ENCODE measurements at places on chromosomes 5 and 9. TPM values are rescaled to one million over a fixed set of nuclear protein-coding genes. Genes with fewer than 3 reads are reported as not detected.

PPP3R2 gene
- not detected for total RNA-seq

ADGRV1 gene
- under 0.01 TPM for total RNA-seq

PLPP7 gene
- total RNA-seq, result 0.54 TPM

BARHL1 gene
- total RNA-seq, result not detected

IGIP gene
- 5.0 TPM for total RNA-seq

CDH9 gene
- total RNA-seq, result not detected

RELL2 gene
- 2.2 TPM for total RNA-seq

SLIT3 gene
- 0.18 TPM for total RNA-seq

RAB3C gene
- not detected for total RNA-seq

CNTNAP3B gene
- total RNA-seq, result 2.2 TPM

PCDHGA8 gene
- total RNA-seq, result 2.2 TPM

SH2D3C gene
- 0.28 TPM for total RNA-seq

- no peak for DNase-seq
Measured at GRCh38 chr5:58274191-58274590, 185.7 kb downstream of the PLK2 start.

- no peak for DNase-seq
Measured at GRCh38 chr5:179251276-179251969, 93.8 kb downstream of the ADAMTS2 start.

DNA sequence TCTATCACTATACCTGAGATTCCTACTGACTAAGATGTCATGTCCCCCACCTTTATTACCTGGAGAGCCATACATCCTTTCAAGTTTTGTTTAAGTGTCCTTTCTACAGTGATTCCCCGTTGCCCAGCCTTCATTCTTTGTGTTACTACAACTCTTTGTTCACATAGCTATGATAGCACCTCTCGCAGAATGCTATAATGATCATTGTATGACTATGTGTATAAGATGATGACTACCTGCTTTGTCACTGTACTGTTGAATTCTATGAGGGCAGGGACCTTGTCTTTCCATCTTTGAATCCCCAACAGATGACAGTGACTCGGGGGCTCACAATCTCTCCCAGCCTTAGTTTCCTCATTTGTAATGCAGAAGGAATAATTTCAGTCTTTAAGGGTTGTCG, 361.2 kb downstream of the NPR3 start:
- DNase-seq, result no peak

DNA sequence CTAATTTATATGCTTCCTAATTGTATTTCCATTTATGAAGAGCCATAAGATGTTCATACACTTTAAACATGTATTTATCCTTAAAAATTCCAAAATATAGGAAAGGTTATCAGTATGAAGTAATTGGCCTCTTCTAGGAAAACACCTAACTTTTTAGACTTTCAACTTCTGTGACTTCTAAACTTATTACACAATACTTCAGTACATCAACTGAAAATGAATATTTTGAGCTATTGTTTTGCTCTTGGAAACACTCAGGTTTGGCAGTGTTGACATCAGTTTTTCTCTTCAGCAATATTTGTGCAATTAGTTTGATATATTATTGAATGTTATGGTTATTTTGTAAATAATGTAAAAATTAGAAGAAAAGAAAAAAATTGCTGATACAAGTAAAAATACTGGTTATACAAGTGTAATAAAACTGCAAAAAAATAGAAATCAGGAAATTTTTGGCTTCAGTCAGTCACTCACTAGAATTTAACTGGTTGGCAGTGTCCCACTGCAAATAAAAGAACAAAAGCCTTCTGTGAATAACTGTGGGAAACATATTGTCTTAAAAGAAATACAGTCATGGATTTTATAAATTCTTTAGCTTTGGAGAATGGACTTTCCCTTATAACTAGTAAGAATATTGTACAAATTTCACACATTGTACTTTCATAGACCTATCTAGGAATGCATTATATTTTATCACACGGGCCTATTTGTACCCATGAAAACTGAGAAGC, 635.9 kb downstream of the TLE1 start:
- no peak for DNase-seq

DNA sequence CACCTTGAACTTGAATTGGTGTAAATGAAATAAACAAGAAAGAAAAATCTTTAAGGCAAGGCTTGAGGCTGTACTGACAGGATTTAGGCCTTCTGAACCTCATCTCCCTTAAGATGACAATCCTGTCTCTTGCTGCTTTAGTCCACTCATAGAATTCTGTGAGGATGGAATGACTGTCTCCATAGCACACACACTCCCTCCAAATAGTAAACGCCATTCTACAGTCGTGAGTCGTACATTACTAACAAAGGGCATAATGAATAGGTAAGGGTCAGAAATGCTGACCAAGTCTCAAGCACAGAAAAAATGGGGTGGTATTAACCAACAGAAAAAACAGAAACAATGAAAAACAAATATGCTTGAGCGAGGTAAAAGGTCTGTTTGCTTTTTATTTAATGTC, 71.8 kb upstream of the SIMC1 start:
- DNase-seq, result peak; percentile 71

DNA sequence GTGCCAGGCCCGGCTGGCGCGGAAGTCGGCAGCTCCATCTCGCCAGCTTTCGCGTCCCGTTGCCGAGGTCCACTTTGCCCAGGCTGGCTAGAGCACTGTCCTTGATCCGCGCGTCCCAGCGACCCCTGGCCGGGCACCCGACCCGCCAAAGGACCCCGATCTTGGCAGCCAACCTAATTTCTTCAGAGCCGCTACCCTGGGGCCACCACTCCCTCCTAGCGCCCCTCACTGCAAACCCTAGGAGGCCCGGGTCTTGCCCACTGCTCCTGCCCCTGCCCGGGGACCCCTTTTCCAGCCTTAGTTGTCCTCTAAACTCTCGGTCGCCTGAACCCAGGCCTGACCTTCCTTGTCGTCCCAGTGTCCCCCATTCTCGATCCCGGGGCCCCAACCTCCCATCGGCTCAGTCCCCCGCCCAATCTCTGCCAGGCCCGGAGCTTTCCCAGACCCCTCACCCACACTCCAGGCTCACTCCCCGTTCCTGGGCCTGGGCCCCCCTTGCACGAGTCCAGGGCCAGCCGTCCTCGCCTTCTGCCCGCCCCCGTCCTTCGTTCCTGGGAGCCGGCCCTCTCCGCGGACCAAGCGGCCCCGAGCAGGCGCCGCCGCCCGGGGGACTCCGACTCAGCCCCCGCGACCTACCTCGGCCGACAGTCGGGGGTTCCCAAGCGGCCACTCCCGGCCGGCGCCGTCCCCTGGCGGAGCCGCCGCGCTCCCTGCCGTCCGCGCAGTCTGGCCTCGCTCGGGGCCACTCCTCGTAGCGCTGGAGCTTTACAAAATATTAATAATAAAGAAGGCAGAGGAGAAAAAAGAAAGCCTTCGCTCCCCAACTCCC, 701 bp upstream of the LMX1B start:
- no peak for DNase-seq

DNA sequence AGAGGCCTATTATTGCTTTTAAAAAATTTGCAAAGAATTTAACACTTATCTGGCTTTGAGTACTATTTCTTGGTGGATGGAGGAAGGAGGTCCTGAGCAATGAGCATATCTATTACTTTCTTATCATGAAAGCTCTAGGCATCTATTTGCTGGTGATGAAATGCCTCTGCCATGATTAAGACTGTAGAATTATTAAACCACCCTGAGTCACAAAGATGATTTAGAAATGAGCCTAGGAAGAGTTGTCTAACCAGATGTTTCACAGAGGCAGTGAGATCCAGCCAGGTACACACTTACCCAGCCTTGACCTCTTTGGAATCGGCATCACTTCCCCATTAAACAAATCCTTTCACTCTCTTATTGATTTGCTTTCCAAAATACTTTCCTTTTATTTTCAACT, 304.4 kb upstream of the KIF2A start:
- DNase-seq, result no peak

- no peak for DNase-seq
Measured at GRCh38 chr5:110032376-110032775, 342.6 kb downstream of the MAN2A1 start.

DNA sequence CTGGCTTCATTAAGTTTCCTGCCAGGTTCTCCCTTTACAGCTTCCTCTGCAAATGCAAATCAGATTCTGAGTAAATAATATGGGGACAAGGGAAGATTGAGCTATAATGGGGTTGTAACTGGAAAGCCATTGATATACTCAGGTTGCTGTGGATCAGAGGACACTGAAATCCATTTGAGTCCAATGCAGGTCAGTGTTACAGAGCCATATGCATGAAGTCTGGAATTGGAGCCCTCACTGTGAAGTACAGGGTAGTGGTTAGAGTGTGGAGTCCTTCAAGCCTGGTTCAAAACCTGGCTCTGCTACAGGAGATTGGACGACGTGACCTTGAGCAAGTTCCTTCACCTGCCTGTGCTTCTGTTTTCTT, 48.7 kb downstream of the TIMD4 start:
- DNase-seq, result no peak

DNA sequence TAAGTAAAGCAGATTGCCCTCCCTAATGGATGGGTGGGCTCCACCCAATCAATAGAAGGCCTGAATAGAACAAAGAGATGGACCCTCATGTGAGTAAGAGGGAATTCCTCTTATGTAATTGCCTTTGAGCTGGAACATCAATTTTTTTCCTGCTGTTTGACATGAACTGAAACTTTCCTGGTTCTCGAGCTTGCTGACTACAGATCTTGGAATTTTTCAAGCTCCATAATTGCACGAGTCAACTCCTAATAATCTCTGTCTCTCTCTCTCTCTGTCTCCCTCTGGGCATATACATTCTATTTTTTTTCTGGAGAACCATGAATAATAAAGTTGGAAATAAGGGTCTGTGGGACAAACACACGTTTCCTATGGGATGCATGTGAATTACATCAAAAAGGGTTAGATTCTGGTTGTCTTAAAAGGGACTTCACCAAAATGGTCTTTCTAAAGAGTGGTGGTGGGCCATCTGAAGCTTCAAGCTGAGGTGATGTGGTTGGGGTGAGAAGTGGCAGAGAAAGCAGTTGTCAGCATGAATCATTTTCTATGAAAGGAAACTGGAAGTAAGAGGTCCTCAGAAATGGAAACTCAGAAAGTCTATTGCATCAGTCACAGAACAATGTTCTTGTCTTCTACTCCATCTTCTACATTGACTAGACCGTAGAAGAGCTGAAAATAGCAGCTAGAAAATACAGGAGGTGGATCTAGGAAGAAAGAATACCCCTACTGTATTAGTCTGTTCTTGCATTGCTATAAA, 47.0 kb upstream of the HOMER1 start:
- peak; percentile 67 for DNase-seq

- DNase-seq, result no peak
Measured at GRCh38 chr5:170731052-170731451, 52.5 kb upstream of the GABRP start.

GRCh38 chr5:7261049-7261448, 134.9 kb upstream of the ADCY2 start:
- no peak for DNase-seq

DNA sequence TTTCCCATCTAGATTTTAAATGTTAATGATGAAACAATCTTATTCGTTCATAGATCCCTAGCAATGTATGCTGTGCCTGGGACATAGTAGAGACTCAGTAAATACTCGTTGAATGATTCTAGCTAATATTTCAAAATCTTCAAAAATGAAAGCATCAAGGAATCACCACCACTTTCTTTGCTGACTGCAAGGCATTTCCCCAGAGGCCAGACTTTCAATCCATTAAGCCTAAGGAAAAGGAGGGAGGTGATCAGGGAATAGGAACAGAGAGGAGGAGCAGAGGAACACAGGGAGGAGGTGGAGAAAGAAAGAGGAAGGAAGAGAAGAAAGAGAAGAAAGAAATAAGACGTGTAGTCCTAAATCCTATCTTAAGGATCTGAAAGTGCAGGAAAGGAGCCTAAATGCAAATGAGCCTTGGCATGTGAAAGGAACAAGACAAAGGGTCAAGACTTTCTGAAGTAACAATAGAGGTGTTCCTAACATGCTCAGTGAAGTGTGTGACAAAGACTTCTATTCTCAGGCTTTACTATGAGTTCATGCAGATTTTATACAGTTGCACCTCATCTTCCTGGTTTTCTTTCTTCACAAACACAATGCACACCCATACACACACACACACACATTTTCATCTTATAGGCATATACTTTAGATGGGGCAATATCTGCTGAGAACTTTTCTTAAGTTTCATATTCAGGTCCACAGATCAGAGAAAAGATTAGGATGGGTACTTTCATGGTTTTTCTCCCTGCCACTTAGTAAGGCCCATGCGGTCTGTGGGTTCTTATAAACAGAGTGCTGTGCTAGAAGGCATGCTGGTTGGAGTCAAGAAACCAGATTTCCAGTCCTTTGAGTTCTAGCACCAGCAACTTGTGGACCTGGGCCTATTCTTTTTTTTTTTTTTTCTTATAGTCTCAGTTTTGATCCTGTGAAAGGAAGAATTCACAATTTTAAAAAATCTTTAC, 512.2 kb upstream of the TNC start:
- DNase-seq, result no peak

DNA sequence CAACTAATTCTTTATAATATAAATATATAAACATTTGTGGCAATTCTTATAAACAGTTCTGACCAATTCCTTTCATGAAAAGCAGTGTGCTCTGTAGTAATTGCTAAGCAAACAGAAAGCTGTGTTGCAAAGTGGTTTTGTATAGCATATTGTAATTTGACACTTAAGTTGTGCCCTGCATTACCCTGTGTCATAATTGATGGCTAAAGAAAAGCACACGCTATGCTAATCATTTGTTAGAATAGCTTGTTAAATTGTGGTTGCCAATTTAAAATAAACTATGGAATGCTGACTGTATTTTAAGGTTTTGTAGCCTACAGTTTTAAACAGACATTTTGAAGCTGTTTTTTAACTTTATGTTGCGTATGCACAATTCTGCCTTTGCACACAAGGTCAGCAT, 140.0 kb downstream of the PBX3 start:
- DNase-seq, result peak; percentile 50

GRCh38 chr9:105390871-105391270, 57.0 kb upstream of the FSD1L start:
- no peak for DNase-seq

GRCh38 chr9:116491659-116492058, 195.4 kb upstream of the TRIM32 start:
- DNase-seq, result peak; percentile 62

DNA sequence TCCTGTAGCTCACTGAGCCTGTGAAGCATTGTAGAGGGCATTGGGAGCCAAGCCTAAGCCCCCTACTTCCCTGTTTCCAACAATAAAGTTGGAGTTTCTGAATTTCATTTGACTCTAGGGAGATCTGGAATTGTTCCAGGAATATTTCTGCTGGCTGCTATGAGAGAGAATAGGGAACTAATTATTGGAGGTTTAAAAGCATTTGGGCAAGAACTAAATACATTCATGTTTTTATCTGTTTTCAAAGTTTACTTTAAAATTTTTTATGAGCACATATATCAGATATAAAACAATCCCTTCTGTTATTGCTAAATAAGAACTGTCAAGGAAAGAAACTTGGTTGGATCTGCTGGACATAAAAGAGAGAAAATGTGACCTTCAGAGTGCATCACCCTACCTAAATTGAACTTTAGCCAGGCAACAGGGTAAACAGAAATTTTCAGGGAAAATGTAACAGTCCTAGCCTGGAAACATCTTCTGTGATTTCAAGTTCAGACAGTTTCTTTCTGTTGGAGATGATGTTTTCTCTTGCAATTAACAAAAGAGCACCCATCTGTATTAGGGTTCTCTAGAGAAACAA, 19.3 kb upstream of the LECT2 start:
- DNase-seq, result no peak

- DNase-seq, result no peak
Measured at GRCh38 chr5:2803751-2804150, 52.3 kb upstream of the IRX2 start.

GRCh38 chr5:35136386-35136785, 88.6 kb upstream of the AGXT2 start:
- DNase-seq, result peak; percentile 95

GRCh38 chr5:166509085-166509484, 1782.4 kb upstream of the WWC1 start:
- DNase-seq, result no peak

- no peak for DNase-seq
Measured at GRCh38 chr5:16921211-16921610, 14.9 kb downstream of the MYO10 start.

Measured in IMR-90 (cell line).